ACHN (cell line): ENCODE measurements at places on chromosomes 4 and X.
A peak's percentile ranks its signal among the peaks of the same experiment; 100 is the strongest.

DNA sequence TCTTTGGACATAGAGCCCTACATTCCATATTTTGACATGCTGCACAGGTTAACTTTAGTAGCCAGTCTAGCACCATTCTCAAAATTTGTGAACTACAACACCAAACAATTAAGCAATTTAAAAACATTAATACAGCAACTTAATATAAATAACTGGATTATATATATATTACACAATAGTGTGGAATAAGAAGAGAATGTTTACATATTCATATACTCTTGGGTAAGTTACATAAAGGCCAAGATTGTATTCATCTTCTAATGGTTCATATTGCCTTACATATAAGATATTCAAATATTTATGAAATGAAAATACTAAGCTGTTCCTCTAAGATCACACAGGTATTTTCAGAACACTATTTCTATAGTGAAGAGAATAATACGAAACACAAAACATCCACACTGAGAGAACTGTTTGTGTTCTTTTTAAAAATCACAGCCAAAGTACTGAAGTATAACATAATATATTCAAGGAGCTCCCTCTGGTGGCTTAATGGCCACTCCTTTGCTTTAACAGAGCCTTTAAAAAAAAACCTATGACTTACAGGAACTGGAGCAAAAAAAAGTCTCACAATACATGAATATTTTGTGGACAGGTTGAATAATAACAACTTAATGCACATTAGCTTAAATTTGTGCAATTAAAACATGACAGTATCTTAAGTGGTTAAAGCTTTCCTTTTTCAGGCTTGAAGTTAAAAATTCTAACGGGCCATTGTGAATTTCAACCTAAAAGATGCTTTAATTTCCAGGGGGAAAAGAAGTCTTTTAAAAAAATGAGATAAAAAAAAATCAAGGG, 46.2 kb downstream of the NEK1 start:
- peak; percentile 63 for DNase-seq

GRCh38 chr4:113756005-113756410, 5.5 kb downstream of the CAMK2D start:
- peak; percentile 32 for DNase-seq

GRCh38 chrX:129622757-129623301, 31.9 kb downstream of the APLN start:
- no peak for DNase-seq

GRCh38 chrX:134025986-134026545, 40.7 kb upstream of the GPC3 start:
- DNase-seq: no peak

GRCh38 chr4:148265627-148266026, 176.6 kb downstream of the NR3C2 start:
- no peak for DNase-seq

- DNase-seq: no peak
These were observed 503.9 kb downstream of the SMARCA1 start for GRCh38 chrX:129019412-129019811.

DNA sequence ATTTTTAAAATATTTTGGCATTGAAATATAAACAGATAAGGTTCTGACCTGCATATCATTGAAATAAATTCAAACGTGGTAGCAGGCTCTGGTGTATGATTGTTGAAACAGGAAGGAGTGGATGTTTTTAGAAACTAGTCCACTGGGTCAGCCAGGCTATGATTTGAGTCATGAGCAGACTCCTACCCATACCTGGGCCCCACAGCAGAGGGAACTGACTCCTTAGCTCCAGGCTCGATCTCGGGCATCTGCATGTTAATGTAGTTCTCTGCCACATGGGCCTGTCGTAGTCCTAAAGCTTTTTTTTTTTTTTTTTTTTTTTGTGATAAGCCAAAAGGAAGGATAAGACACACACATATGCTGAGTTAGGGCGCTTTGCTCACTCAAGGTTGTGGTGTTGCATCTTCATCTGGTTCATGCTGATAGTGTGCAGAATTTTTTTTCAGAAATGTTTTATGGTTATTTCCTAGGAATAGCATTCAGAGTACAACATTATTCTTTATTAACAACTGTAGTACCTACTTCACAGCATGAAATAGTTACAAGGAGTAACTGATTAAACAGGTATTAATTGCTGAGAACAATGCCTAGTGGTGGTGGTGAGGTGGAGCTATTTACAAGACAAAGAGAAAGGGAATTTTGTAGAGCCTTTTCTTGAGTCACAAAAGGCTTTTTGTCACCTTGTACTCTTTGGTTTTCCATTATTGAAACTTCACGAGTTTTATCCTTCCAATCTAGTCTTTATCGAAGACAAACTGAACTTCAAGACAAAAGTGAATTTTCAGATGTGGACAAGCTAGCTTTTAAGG, 27.3 kb downstream of the OFD1 start:
- no peak for DNase-seq

DNA sequence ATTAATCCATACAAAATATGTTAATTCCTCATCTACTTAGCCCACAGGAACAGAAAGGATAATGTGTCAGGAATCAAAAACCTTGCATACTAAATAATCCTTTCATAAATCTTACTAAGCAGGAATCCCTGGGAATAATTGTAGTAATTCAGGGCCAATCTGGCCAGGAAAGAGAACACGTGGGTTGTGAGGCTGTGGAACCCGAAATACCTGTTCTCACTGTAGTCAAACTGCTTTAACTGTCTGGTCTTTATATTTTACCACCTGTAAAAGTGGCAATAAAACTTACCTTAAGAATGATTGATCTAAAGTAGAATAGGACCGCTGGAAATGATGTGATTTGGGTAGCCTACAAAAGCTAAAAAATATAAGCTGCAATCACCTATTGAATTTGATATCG, 1620.9 kb downstream of the STIM2 start:
- DNase-seq: no peak

- peak; percentile 72 for DNase-seq
These were observed 597.7 kb downstream of the PCDH18 start for GRCh38 chr4:136934601-136935000.

DNA sequence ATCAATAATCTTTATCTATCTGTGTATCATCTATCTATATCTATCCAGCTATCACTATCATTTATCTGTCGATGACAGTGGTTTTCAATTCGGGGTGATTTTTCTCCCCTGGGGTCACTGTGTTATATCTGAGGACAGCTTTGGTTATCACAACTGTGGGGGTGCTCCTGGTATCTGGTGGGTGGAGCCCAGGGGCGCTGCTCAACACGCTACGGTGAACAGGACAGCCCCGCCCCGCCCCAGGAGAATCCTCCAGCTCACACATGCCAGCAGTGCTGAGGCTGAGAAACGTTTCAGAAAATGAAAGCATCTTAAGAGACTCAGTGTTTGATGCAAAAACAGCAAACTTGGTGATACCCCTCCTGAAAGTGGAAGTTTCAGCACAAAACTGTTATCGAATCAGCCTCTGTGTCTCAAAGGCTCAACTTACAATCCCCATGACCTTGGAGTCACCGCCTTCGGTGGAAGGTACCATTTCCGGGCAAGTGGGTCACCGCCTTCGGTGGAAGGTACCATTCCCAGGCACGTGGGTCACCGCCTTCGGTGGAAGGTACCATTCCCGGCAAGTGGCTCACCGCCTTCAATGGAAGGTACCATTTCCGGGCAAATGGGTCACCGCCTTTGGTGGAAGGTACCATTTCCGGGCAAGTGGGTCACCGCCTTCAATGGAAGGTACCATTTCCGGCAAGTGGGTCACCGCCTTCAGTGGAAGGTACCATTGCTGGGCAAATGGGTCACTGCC, 315.3 kb downstream of the DHRSX start:
- no peak for DNase-seq

- DNase-seq: peak; percentile 43
These were observed 156.8 kb upstream of the RASGEF1B start for GRCh38 chr4:81628489-81628888.

DNA sequence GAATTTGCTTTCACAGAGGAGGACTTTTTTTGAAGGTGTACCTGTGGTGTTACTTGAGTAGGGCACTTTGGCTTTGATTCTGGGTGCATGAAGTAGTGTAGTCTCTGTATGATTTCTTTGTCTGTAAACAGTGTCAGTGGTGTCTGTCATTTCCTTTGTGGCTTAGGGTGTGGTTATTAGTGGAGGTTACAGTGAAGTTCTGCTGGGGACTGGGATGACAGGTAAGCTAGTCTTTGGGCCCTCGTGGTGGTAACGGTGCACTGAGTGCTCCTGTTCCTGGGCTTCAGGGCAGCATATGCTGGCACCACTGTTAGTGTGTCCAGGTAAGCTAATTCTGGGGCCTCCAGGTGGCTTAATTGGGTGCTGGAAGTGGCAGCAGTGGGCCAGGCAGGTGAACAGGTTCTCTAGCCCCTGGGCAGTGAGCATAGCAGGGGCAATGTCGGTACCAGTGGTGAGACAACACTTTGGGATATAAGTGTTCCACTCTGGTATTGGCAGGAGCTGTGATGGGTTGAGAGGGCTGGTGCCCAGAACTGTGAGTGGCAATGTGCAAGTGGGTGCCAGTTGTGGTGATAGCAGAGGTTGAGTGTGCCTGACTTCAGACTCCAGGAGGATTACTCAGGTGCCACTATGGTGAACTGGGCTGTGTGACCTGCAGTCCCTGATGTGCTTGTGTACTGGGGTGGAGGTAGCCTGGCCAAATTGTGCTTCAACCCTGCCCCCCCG, 26.0 kb upstream of the VSIG1 start:
- DNase-seq: no peak

DNA sequence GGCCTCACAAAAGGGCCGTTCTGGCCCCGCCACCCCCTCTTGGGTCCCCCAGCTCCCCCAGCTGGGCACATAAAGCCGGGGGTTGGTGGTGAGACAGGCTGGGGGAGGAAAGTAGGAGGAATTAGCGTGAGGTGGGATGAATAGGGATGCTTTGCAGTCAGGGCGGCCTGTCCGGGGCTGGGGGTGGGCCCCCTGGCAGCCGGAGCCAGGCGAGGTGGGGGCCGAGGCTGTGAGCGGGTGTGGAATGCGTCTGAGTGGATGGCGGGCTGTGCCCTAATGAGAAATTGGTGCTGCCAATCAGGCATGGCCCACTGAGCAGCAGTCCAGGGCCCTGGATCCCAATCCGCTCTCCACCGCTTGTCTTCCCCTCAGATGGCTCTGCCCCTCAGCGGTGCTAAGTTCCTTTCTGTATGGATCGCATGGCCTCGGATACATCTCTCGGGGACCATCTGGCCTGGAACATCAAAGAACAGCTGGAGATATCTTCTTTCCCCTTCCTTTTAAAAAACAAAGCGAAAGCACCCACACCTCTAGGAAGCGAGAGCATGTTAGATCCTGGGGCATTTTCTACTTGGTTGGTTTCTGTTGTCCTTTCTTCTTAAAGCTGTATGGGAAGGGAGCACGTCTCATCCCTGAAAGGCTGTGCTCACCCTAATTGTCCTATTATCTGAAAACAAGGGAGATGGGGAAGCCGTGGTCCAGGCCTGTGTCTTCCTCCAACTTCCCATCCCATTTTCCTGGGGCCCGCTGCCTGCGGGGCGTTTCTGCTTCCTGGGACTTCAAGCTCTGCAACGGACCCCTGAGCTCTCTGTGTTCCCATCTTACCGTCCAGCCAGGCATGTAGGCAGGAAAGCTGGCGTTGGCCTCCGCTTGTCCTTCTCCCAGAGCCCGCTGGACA, 106.9 kb downstream of the SORCS2 start:
- DNase-seq: no peak

- DNase-seq: no peak
These were observed 93.5 kb downstream of the SEL1L3 start for GRCh38 chr4:25769251-25769650.

DNA sequence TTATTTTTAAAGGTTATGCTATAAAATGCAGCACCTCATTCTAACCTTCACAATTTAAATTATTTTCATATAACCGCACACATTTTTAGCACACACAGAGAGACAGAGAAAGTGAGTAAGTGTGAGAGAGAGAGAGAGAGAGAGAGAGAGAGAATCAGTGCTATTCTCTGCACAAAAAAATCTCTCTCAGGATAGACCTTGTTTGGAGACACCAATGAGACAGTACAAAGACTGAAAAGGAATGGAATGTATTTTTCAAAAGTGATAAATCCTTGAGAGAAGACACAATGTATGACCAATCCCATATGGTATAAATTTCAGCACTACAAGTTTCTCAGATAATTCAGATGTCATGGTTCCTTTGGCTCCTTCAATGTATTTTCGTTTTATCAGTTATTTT, 132.1 kb upstream of the PCDH18 start:
- no peak for DNase-seq

- DNase-seq: no peak
These were observed 222.4 kb downstream of the HHIP start for GRCh38 chr4:144868309-144868708.

GRCh38 chr4:152572417-152573086, 36.7 kb upstream of the FBXW7 start:
- DNase-seq: no peak

DNA sequence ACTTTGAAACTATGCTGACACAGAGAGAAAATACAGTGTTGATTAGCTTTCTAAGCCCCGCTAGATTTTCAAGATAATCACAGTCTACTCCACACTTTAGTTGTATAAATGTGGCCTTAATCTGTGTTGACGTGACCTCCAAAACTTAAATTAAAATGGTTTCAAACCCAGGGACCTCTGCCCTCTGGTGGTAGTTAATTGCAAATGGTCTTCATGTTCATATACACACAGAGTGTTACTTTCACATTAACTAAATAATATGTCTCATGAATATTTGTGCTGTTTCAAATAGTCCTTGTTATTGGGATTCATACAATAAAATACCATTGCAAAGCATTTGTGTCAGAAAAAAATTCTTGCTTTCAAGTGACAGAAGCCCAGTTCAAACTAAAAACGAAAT, 64.3 kb downstream of the TASL start:
- peak; percentile 7 for DNase-seq

- DNase-seq: no peak
These were observed 7.8 kb downstream of the GUCY1B1 start for GRCh38 chr4:155766622-155767021.

DNA sequence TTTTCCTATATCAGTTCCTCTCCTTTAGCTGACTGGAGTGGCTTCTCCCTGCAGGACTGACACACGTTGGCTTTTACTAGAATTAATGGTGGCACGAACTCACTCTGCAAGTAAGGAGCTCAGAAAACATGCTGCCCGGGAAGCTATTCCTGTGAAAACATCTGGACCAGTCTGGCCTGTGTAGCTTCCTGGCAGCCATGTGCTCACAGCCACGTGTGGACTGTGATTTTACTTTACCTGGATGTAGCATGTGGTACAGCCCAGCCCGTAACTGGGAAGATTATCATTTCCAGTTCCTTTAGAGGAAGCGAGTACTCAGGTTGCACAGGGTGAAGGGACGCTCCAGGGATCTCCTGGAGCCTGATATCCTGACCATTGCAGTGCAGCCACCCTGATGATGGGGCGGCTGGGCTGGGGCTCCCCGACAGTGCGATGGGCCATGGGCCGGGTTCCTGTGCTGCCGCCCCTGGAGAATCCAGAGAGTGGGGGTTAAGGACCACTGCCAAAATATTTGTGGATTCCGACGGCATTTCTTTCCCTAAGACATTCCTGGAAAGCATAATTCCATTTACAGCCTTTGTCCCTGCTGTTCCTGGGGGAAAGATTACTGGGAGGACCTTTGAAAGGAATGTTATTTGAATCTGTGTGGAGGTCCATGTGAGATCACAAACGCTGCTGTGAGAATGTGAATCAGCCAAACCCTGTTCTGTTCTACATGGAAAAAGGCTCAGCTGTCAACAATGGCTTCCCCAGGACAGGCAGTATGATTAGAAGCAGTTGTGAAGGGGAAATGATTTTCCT, 35.0 kb downstream of the PROM1 start:
- no peak for DNase-seq
